Activated T-cell treated with anti-CD3 and anti-CD28 coated beads for 1 hour (primary cell): ENCODE measurements at places on chromosomes 2 and 18.

- no peak for DNase-seq
These were observed 1097.1 kb upstream of the SLC39A10 start for GRCh38 chr2:194559964-194560363.

DNA sequence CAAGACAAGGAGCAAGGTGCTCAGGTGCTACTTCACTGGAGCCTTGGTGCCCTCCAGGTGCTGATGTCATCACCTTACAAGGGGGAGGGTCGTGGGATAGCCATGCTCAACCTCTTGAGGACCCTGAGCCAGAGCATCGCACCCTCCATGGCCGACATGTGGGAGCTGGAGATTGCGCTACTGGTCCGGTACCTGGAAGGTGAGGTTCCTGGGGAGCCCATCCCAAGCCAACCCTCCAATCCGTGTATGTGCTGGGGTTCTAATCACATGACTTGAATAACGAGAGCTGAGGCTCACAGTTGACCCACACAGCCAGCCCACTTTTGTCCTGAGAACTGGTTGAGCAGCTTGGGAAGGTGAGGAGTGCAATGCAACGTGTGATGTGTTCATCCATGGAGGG is 25.9 kb downstream of the MROH2A start:
- no peak for DNase-seq

- DNase-seq = no peak
These were observed 158.5 kb downstream of the GALNT3 start for GRCh38 chr2:165635532-165635931.

- no peak for DNase-seq
These were observed 18.7 kb upstream of the DHRS9 start for GRCh38 chr2:169050476-169051240.

- DNase-seq = no peak
These were observed 205.9 kb downstream of the MYO1B start for GRCh38 chr2:191451116-191451515.
